ENCODE measurements at places on chromosomes 2 and 18.

DNA sequence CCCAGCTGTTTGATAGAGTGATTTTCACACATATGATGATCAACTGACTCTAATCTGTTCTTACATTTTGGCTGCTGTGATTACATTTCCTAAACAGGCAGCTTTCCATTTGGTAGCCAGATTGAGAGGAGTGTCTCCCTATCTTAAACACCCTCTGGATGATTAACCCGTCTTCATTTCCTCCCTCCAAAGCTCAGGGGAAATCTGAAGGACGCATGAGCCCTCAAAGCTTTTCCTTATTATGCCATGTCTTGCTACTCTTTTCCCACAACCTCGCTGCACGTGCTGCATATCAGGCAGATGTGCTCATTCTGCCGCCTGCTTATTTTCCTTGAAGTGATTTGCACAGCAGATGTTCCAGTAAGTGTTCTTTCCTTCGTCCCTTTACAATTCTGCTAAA is 837.4 kb downstream of the LRRTM4 start:
- no peak for DNase-seq

GRCh38 chr2:222973237-222973636 is 78.8 kb upstream of the KCNE4 start:
- DNase-seq: no peak

DNA sequence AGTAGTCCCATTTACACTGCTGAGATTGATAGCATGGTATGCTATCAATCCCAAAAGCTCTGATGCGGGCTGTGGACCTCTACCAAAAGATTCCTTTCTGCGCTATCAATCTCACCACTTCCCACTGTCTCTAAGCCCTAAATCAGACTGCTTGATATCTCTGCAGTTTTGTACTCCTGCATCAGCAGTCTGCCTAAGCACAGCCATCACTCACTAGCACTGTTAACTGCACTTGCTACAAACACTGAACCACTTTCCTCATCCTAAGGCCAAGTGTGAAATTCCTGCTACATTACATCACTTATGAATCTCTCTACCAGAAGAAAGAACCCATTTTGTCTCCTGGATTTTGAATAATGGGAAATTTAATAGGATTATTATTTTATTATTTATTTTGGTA is 237.0 kb downstream of the HNMT start:
- DNase-seq: no peak

DNA sequence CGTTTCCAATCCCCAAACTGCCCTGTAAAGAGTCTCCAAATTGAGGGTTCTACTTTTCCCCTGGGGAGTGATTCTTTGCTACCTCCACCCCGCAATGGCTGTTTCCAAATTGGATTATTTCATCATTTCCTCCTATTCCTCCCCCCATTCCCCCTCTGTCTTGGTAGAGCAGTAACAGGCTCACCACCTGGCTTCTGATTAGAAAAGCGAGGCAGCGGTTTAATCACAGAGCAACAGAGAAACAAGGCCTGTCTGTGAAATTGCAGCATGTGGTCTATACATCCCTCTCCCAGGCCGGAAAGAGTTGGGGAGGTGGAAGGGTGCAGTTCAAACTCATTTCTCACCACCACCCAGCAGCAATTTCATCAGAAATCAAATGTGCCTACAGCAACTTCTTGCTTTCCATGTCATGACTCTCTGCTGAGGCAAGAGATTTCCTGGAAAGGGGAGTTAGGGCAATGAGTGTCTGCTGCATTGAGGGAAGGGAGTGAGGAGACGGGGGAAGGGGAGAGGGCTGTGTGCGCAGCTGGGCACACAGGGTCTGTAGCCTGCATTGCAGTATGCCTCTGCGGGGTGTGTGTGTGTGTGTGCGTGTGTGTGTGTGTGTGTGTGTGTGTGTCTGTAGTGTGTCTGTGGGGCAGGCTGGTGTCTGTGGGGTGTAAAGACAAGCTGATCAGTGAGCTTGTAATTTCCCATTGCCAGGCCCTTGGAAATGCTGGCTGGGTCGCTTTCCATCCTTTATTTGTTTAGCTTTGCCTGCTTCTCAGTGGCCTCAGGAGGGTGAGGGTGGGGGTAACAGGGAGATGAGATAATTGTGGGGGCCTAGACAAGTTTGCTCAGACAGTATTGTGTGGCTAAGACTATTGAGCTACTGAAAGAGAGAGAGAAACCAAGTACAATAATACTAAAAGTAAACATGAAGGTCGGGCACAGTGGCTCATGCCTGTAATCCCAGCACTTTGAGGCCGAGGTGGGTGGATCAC is 13.5 kb upstream of the IGFBP2 start:
- DNase-seq: no peak

GRCh38 chr2:7607441-7608173 is 690.4 kb downstream of the RNF144A start:
- no peak for DNase-seq

GRCh38 chr18:59011786-59012185 is 127.9 kb upstream of the SEC11C start:
- no peak for DNase-seq

DNA sequence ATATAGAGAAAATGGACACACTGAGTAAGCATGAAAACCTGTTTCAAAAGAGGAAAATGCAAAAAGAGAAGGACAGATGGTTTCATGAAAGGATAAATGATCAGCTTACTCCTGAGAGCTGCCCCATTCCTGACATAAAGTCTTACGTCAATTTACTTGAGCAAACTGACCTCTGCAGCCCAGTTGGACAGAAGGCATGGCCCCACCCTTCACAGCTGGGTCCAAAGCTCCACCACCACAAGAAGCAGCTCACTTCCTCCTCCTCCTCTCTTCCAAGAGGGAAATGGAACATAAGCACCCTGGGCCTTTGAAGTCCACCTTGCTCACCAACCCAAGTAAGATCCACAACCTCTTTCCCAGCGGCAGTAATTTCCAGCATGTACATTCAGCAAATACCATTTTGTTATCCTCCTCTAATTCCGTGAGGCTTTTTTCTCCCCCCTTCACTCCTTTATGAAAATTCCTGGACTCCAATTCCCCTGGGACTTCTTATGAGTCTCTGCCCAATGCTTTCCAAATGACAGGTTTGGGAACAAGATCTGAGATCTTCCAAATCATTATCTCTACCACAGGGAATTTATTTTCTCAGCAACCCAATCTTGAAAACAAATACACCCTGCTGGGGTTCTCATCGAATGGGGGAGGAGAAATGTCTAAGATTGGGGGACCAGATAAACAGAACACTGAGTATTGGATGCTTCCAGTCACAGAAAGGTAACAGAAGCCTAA is 10.1 kb downstream of the COL4A4 start:
- no peak for DNase-seq

DNA sequence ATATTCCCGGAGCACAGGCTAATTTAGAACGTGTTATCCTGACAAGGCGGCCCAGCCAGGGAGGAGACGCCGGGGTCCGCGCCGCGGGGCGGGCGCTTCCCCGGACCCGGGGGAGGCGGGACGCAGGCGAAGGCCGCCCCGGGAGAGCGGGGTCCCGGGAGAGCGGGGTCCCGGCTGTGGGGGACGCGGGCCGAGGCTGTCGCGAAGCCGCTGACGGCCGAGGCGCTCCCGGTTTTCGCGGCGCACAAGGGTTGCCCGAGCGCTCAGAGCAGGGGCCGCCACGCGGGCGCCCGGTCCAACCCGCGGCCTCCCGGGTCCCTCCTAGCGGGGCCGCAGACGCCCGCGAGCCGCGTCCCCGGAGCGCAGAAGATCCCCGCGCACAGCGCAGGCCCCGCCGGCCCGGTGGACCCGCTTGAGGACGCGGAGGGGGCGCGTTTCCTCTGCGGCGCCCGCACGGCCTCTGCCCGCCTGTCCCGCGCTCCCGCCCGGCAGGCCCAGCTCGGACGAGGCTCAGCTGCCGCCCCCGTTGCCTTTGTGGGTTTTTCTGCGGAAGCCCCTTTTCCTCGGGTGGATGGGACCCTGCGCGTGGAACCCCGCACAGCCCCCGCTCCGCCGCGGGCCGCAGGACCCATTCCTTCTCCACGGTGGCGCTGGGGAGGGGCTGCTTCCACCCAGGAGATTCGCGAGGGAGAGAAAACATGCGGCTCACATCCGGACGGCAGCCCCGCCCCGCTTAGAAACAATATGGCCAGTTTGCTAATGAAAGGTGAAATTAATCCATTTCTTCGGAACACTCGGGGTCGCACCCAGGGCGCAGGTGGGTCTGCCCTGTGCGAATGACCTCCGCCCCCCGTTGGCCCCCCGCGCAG is 9.6 kb upstream of the KCNG2 start:
- DNase-seq: no peak

DNA sequence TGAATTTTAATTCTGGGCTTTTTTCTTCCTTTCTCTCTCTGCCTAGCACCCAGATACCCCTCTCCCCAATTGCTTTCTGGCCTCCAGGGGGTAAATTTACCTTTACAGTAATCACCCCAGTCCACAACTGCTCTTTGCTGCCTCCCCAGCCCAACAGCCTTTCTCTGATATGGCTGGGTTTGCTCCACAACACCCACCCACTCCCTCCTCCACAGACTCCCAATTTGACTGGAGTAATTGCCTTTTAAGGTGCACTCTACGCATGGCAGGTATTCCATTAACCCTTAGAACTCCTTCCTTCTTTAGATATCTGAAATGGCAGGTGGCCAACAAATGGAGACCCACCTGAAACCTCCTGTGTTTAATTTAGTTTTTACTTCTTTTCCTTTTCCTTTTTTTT is 3.6 kb downstream of the CELF4 start:
- DNase-seq: no peak

GRCh38 chr2:42957861-42958301 is 165.5 kb upstream of the HAAO start:
- DNase-seq: no peak

DNA sequence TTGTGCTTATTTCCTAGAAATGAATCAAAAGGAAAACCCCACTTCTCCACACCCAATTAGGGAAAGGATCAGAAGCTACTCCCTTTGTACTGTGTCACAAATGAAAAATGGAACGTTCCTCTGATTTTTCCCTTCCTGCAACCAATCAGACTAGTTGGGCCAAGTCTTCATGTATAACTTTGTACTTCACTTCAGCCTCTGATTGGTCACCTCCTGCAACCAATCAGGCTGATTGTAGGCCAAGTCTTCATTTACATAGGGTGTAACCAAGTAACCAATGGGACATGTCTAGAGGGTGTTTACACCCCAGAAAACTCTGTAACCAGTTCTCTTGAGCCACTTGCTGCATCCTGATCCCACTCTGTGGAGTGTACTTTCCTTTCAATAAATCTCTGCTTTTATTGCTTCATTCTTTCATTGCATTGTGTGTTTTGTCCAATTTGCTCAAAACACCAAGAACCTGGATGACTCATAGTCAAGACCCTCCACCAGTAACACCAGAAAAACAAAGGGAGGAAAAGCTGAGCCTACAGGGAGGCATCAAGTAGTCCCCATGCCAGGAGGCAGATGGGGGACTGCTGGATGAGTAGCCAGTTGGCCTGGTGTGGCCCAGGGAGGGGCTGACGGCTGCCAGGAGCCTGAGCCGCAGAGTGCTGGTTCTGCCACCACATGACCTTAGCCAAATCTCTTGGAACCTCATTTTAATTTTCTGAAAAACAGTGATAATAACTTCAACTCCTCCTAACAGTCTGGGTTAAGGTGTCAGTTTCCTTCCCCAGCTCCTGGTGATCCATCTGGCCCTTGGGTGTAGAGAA is 46.1 kb downstream of the SOWAHC start:
- no peak for DNase-seq

- DNase-seq: no peak
Measured at GRCh38 chr2:171729952-171730317, 42.7 kb downstream of the DYNC1I2 start.

DNA sequence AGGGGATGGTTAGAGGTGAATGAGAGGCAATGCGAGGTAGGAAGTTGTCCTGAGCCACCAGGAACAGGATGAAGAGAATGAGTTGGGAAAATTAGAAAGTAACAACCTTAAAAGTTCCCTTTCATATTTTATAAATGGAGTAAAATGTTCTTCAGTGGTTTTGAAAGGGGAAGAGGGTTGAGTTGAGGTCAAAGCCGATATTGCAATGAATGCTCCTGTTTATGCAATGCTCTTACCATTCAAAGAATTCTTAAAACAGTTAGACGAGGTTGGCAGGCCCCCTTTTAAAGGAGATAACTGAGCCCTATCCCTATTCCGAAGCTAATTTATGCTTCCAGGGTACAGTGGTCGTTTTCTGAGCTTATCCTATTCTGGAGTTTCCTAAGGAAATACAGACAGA is 2110.3 kb upstream of the CELF4 start:
- no peak for DNase-seq

DNA sequence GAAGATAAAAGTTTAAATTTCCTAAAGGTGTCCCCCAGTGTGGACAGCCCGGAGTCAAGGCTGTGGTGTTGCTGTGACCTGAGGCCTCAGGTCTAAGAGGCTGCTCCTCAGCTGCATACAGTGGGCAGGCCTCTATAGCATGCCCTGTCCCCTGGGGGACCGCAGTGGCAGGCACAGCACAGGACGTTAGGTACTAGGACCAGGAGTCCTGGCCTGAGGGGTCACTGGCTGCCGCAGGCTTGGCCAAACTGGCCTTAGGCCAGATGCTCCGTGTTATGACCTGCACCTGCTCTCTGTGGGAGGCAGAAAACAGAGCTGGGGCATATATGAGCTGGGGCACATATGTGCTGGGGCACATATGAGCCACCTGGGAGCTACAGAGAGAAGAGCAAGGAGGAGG is 21.2 kb upstream of the MAL start:
- no peak for DNase-seq

DNA sequence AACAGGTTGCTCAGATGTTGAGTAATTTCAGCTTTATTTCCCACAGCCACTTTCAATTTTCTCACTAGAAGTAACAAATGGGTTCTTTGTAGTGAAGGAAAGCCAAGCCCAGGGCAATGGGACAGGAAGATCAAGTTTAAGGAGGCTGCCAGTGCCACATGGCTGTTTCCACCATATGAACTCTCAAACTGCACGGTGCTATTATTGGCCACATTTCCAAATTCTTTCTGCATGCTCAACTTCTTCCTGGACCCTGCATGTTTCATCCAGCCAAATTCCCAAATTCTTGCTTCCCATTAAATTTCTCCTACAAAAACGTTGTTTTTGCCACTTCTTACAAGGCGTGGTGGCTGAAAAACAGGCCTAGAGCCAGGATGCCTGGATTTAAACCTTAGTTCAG is 193.3 kb upstream of the SPHKAP start:
- no peak for DNase-seq

DNA sequence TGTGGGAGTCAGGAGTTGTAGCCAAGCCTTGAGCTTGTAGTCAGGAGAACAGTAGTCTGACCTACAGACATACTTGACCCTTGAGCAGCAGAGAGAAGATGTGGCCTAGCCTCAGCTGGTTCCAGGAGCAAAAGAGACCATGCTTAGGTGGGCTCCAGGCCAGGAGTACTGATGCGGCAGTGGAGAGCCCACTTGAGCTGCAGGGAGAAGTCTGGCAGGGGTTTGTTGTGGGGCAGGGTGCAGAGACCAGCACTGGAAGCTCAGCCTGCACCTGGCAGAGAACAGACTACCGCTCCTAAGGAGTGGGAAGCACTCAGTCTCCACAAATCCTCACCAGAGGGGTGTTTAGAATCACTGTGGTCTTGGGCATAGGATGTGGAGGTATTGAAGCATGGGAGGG is 197.9 kb downstream of the TPGS2 start:
- DNase-seq: no peak

DNA sequence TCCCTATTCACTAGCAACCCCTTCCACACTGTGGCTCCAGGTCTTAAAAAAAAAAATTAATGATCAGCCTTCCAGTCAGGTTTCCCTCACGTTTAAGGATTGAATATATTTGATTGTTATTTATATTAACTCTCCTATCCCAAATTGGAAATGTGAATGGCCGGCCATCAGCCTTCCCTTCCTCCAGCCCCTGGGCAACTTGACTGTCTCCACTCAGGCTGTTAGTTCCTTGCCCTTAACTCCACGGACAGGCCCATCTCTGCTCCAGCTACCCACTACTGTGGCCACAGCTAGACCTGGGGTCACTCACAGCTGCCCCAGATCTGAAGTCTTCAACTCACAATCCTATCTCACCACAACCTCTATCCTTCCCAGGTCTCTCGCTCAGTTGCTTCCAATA is 39.9 kb downstream of the THOC1 start:
- no peak for DNase-seq

All from GM12891 (cell line).